ENCODE measurements at places on chromosomes 16 and 17. TPM values are rescaled to one million over a fixed set of nuclear protein-coding genes. Genes with fewer than 3 reads are reported as not detected.

DNA sequence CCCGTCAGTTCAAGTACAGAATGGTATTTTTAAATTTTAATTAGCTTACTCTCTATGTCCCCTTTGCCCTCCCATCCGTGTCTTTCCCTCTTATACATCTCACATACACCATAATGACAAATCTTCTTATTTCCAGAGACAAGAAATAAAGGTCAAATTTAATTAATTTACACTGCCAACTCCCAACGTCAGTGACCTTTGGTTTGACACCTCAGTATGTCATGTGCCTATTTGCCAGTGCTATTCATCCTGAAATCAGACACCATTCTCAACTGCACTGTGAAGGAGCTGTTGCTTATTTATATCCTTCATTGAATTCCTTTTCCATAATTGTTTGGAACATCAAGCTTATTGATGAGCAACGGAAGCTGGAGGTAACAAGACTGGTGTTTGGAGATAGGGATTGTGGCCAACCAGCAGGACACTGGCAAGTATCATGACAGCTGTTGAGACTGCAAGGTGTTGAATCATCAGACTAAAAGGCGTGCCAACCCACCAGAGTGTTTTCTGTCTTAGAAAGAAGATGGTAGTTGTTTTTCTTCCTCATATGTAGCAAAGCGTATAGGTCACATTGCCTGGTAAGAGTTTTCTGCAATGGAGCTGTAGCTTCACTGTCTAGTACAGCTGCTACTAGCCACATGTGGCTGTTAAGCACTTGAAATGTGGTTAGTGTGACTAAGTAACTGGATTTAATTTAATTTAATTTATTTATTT is 12.5 kb downstream of the CALCOCO2 start:
- DNase-seq = no peak

GRCh38 chr16:14186007-14186794 is 115.1 kb downstream of the MRTFB start:
- no peak for DNase-seq

The TPSD1 gene
- not detected for total RNA-seq

The KRT20 gene
- total RNA-seq = not detected

The KRT24 gene
- total RNA-seq = not detected

Measured in omental fat pad (tissue), 4 donors.